Sigmoid colon (tissue), 7 donors: ENCODE measurements at places on chromosomes 5 and 9. TPM values are rescaled to one million over a fixed set of nuclear protein-coding genes. Genes with fewer than 3 reads are reported as not detected.

GRCh38 chr5:86532429-86532828, 85.3 kb upstream of the COX7C start:
- no peaks in the 10 kb centered on the region for H3K36me3 ChIP-seq
- H3K4me3 ChIP-seq = no peak overlapping the region
- no peaks in the 10 kb centered on the region for H3K4me1 ChIP-seq
- no peak overlapping the region for H3K27ac ChIP-seq

DNA sequence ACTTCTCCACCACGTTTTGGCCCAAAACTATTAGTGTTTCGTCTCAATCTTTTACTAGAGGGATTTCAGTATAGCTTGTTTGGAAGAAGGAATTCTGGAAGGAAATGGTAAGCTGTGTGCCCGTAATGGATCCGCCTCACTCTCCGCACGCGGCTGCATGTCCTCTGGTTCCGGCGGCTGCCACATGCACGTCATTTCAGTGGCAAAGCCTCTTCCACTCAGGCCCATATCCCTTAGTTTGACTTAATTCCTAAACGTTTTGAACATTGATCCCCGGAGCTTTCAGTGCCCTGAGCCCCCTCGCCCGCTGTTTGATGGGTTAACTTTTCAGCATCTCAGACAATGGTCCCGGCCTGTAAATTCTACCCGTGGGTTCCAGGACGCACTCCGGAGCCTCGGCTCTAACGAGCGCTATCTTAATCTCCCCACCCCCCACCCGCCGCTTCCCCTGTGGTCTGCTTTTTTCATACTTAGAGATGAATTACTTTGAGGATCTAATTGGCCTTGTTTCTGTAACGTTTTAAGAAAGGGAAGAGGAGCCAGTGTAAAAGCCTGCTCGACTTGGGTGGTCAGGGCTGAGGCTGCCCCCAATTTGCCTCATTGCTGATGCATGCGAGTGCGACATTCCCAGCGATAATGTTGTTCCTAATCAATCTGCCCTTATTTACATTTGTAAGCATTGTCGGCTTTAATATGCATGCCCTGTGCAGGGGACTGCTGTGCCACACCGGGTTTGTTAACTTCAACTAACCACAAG, 4.6 kb downstream of the PTCH1 start:
- DNase-seq = no peak
- peak overlapping the region; percentile 75 for H3K4me3 ChIP-seq
- H3K27ac ChIP-seq = peak overlapping the region; percentile 88
- peaks cover 7% of the 10 kb centered on the region for H3K4me1 ChIP-seq
- peaks cover 6% of the 10 kb centered on the region for H3K27me3 ChIP-seq

DNA sequence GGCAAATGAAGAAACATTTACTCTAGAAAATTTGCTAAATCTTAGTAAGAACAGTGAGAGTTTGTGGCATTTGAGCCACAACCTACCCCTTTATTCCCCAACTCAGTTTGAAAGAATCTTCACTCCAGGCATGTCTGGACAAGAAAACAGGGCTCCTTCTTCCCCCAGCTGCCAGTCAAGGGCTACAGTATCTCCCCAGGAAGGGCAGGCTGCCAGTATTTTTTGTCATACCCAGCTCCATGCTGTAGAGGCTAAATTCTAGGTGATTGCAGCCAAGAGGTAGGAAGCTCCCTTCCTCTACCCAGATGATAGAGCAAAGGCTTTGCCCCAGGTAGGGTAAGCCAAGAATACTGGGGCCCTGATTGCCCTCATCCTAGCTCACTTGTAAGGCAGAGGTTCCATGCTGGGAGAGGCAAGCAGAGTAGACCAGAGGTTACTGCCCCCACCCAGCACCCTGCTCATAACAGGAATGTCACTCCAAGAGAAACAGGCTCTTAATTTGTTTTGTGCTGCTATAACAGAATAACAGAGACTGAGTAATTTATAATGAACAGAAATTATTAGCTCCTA, 20.0 kb upstream of the GRPEL2 start:
- H3K4me1 ChIP-seq = no peaks in the 10 kb centered on the region
- no peaks in the 10 kb centered on the region for H3K36me3 ChIP-seq
- H3K27ac ChIP-seq = no peak overlapping the region
- DNase-seq = no peak
- H3K27me3 ChIP-seq = no peaks in the 10 kb centered on the region

DNA sequence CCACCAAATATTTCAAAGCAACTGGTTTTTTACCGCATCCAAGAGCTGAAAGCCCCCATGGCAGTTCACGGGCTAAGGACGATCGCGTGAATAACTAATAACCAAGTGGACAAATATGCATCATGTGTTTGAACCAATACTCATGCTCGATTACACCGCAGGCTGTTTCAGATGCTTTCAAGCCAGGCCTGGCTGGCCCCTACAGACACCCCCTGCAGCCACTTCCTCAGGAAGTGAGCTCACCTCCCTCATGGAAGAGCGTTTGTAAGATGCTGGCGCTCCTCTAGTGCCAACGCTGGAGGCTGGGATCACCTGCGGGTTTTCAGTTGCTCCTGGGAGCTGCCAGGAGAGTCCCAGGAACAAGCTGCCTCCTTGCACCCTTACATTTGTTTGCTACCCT, 53.9 kb upstream of the PTCH1 start:
- no peaks in the 10 kb centered on the region for H3K4me1 ChIP-seq
- no peaks in the 10 kb centered on the region for H3K27me3 ChIP-seq
- H3K4me3 ChIP-seq = no peak overlapping the region

- peaks cover 6% of the 10 kb centered on the region for H3K27me3 ChIP-seq
- H3K36me3 ChIP-seq = no peaks in the 10 kb centered on the region
- H3K27ac ChIP-seq = no peak overlapping the region
- H3K4me3 ChIP-seq = no peak overlapping the region
- no peaks in the 10 kb centered on the region for H3K4me1 ChIP-seq
These were observed 9.2 kb upstream of the FIBCD1 start for GRCh38 chr9:130948266-130948665.

GRCh38 chr5:144125163-144125726, 45.2 kb downstream of the YIPF5 start:
- no peak overlapping the region for H3K27ac ChIP-seq
- no peaks in the 10 kb centered on the region for H3K36me3 ChIP-seq
- no peaks in the 10 kb centered on the region for H3K4me1 ChIP-seq
- no peak overlapping the region for H3K4me3 ChIP-seq

- H3K27ac ChIP-seq = no peak overlapping the region
- H3K27me3 ChIP-seq = no peaks in the 10 kb centered on the region
- no peaks in the 10 kb centered on the region for H3K4me1 ChIP-seq
These were observed 43.7 kb upstream of the F2R start for GRCh38 chr5:76672242-76672641.

DNA sequence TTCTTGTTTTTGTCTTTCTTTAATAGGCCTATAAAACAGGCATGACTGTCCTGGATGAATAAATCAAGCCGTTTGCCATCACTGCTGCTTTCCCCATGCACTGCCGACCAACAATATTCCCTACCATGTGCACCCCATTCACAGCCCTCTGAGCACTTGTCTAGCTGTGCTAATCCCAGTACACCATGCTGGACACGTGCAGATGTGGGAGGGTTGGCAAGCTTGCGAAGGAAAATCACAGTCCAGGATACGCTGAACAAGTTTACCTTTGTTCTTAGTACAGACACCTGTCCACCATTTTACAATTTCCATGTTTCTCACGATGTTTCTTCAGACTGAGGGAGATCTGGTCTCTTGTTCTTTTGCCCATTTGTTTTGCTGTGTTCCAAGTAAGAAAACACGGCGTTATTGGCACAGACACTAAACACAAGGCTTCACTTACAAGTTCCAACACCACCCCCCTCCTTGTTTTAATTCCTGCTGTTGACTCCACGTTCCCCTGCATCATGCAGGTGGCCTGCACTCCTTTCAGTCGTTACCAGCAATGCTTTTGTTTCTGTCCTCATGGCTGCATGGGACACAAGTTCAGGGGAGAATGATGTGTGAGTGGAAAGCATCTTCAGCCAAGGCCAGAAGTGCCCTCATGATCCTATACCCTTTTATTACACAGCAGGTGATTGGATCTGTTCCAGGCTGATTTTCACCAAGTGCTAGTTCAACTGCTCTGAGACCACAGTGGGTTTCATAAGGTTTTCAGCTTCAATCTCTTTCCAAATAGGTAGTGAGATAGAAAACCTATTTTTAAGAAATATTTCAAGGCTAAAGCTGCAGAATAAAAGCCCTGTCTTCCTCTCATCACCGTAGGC, 608.9 kb downstream of the IRX1 start:
- H3K4me1 ChIP-seq = peaks cover 8% of the 10 kb centered on the region
- no peak for DNase-seq
- H3K27me3 ChIP-seq = no peaks in the 10 kb centered on the region
- H3K4me3 ChIP-seq = no peak overlapping the region
- no peaks in the 10 kb centered on the region for H3K36me3 ChIP-seq
- no peak overlapping the region for H3K27ac ChIP-seq

DNA sequence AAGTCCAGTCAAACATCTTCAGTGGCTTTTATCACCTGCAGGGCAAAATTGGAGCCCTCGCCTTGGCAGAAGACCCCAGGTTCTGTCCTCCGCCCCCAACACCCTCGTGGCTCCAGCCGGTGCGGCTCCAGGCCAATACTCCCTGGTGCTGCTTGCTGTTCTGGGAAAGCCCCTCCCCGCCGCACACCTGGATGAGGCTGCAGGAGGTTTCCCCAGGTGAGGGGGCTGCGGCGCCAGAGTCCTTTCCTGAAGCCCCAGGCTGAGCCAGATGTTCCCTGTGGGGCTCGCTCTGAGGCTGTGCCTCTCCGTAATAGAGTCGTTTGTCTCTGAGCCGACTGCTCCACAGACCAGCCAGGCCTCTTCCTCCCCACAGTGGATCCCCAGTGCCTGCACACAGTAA, 375.4 kb upstream of the IRX1 start:
- H3K4me1 ChIP-seq = no peaks in the 10 kb centered on the region
- no peak overlapping the region for H3K27ac ChIP-seq
- DNase-seq = no peak
- no peaks in the 10 kb centered on the region for H3K27me3 ChIP-seq
- H3K36me3 ChIP-seq = no peaks in the 10 kb centered on the region

- no peaks in the 10 kb centered on the region for H3K36me3 ChIP-seq
- no peaks in the 10 kb centered on the region for H3K4me1 ChIP-seq
- H3K27ac ChIP-seq = peak overlapping the region; percentile 59
- no peak for DNase-seq
These were observed 62.0 kb upstream of the GARNL3 start for GRCh38 chr9:127202461-127203169.

GRCh38 chr5:172542651-172543131, 88.4 kb upstream of the SH3PXD2B start:
- peak overlapping the region; percentile 8 for H3K27ac ChIP-seq
- DNase-seq = peak; percentile 50
- no peaks in the 10 kb centered on the region for H3K36me3 ChIP-seq
- H3K4me1 ChIP-seq = peaks cover 51% of the 10 kb centered on the region
- H3K27me3 ChIP-seq = no peaks in the 10 kb centered on the region
- H3K4me3 ChIP-seq = no peak overlapping the region

- H3K4me3 ChIP-seq = no peak overlapping the region
- peaks cover 56% of the 10 kb centered on the region for H3K36me3 ChIP-seq
- DNase-seq = no peak
- no peaks in the 10 kb centered on the region for H3K27me3 ChIP-seq
These were observed 78.8 kb downstream of the NIPSNAP3B start for GRCh38 chr9:104842698-104843097.

DNA sequence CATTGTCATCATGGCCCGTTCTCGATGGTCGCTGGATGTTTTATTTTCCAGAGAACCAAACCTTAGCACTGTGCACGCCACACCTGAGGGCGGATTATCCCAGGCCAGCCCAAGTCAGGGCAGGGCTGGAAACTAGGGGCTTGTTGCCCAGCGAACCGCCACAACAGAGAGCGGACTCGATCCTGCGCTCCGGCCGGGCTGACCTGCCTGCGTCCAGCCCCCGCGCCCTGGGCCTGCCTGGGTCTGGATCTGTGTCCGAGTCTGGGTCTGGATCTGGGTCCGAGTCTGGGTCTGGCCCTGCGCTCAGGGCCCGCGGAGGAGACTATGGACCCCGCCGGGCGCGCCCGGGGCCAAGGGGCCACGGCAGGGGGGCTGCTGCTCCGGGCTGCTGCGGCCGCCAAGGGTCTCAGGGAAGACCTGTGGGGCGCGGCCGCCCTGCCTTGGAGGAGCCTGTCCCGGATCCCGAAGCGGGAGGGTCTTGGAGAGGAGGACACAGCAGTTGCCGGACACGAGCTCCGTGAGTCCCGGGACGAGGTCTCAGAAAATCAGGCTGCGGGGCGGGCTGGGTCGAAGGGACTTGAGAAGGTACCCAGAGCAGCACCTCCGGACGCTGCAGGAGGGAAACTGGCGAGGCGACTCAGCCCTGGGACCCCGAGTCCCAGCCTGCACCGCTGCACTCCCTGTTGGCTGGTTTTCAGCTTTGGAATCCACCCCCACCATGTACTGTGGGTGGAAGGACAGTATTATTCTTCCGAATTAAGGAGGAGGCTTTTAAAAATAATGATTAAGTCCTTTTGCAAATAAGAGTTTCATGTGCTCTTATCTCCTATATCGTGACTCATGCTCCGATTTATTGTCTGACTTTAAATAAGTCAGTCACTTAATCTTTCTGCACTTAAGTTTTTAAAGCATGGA, at the start of gene ANKDD1B:
Gene ANKDD1B (plus strand): TSS at position 143 of the 915 bp plus-strand sequence. CDS start 182 bp downstream, at position 325.
- peak within 1 kb of the TSS; percentile 56 for H3K4me3 ChIP-seq
- H3K36me3 ChIP-seq = no peaks in the 10 kb centered on the region
- H3K4me1 ChIP-seq = peaks cover 13% of the 10 kb centered on the region
- DNase-seq = peak; percentile 70
- H3K27me3 ChIP-seq = no peaks in the 10 kb centered on the region
- no peak within 1 kb of the TSS for H3K27ac ChIP-seq

- no peak overlapping the region for H3K27ac ChIP-seq
- DNase-seq = no peak
- no peaks in the 10 kb centered on the region for H3K36me3 ChIP-seq
These were observed 89.0 kb downstream of the GCNT4 start for GRCh38 chr5:74963407-74963806.

DNA sequence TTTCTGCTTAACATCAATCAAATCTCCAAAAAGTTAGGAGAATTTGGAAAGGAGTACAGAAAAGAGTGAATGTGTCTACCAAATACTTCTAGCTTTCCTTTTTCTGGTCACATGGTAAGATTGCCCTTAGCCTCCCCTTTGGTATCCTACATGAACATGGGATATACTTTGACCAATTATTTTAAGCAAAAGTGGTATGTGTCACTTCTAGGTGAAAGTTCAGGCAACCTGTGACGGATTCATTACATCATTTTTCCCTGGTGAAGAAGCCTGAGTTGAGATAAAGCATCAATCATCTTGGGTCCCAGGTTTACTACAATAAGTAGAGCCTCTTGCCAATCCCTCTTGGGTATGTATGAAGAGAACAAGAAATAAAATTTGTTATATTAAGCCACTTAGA, 419.2 kb downstream of the PDE4D start:
- DNase-seq = no peak
- peaks cover 24% of the 10 kb centered on the region for H3K4me1 ChIP-seq
- no peak overlapping the region for H3K27ac ChIP-seq
- no peak overlapping the region for H3K4me3 ChIP-seq

FOXD4L3 gene
- not detected for total RNA-seq

CSF2 gene
- total RNA-seq = not detected

MYOT gene
- 20.7 TPM for total RNA-seq

LCN2 gene
- total RNA-seq = not detected
